ENCODE measurements at places on chromosomes 5 and 9.

DNA sequence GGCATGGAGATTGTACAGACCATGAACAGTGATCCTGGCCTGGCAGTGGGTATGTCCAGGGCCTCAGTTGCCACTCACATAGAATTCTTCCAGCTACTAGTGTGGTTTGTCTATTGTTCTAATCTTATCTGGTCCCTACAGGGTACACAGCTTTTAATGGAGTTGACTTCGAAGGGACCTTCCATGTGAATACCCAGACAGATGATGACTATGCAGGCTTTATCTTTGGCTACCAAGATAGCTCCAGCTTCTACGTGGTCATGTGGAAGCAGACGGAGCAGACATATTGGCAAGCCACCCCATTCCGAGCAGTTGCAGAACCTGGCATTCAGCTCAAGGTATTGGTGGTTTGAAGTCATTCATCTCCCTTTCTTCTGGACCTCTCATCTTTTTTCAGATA lies 43.8 kb downstream of the THBS4 start:
- no peak for DNase-seq

- DNase-seq: no peak
These were observed 21.8 kb upstream of the FKTN start for GRCh38 chr9:105535920-105536668.

DNA sequence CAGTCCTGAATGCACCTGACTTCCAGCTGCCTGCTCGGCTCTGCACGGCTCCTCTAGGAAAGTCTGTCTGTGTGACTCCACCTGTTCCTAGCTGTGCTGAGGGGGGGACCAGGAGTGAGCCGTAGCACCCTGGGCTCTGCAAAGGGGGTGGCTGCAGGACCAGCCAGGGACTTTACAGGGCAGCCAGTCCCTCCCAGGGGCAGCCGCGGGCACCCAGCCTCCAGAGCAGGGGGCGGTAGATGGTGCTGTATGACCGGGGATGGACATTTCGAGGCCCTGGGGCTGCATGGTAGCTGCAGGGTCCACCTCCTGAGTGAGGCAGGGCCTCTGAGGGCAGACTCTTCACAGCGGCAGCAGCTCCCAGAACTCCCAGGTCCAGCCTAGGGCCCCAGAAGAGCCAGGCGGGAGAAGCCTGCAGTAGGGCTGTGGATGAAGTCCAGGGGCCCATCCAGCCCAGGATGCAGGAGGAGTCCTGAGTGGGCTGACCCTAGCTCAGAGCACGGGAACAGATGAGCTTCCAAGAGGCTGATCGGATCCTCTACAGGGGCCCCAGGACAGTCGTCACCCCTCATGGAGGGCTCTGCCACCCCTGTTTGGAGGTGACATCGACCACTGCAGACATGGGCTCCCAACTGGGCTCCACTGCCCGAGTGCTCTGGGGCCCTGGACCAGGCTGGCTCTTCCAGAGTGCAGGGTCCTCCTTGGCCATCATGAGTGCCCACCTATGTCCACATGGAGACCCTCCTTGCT lies 105.4 kb downstream of the ZNF354C start:
- DNase-seq: no peak

DNA sequence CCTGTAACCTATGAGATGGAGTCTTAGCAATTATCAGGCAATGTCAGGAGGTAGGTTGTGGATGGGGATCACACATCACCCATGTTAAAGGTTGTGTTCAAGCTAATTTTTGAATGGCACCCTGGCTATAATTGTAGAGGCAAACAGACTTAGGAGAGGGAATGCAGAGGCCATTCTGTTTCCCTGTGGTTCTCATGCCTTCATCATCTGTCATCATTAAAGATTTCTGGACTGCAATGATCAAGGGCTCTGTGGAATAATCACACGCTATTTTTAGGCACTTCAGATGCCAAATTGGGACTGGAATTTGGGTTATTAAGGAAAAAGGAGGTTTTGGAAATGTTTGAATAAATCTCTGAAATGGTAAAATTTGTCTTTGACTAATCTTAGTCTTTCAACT lies 1065.4 kb downstream of the TAF11L14 start:
- no peak for DNase-seq

DNA sequence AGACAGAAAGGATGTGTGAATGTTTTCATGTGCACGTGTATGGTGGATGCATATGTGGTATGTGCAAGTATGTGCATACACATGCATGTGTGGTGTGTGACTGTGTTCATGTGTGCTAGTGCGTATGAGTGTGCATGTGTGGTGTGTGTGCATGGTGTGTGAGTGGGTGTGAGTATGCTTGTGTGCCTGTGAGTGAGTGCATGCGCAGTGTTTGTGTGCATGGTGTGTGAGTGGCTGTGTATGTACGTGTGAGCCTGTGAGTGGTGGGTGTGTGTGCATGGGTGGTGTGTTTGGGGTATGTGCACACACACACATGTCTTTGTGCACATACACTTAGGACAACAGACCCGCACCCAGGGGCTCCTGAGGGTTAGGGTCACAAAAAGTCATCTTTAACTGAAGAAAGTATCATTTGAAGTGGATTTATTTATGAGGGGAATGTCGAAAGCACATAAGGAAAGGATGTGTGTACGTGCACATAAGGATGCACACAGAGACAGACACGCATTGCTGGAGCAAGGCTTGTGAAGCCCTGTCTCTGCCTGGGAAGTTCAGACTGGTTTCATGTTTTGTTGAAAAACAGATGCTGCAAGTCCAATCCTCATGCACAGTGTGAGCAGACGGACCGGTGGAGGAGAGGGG lies 237.0 kb downstream of the SYK start:
- no peak for DNase-seq

GRCh38 chr5:36878392-36879082 lies 2.0 kb downstream of the NIPBL start:
- DNase-seq: no peak

DNA sequence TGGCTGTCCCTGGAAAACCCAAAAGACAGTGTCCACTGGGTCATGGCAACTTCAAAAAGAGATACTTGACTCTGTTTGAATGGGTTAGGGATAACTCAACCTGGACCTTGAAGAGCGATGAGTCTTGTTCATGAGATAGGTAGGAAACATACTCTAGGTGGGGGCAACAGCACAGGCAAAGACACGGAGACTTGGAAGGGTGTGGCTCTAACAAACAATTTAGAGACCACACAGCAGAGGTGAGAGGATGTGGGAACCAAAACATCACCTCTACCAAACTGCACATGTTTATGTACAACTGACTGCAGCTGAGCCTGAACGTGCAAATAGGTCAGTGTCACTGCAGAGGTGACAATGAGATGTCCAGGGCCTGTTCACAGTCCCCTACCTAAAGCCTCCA lies 247.7 kb upstream of the ADRA1B start:
- no peak for DNase-seq

DNA sequence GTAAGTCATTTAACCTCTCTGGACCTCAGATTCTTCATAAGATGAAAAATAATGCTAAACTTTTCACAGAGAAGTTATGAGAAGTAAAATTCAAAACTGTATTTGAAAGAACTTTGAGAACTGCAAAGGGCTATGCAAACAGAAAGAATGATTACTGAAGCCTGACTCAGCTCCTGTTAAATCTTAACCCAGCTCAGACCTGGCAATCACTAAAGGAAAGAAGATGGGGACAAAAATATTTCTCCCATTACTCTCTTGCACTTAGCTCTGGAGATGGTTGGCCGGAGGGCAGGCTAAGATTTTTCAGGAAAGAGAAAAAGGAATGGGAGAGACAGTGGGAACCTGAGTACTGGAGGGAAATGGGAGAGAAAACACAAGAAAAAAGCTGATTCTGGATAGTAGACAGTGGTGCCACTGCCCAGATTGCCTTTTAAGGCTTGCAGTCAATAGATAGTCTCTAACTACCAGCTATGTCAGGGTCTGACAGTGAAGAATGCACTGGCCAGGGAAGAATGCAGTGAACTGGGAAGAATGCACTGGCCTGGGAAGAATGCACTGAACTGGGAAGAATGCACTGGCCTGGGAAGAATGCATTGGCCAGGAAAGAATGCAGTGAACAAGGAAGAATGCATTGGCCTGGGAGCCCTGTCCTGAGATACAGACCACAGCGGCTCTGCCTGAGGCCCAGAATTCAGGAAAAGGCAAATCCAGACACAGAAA lies 25.2 kb upstream of the CEMIP2 start:
- DNase-seq: no peak

- no peak for DNase-seq
These were observed 69.8 kb downstream of the PTTG1 start for GRCh38 chr5:160491438-160491837.

- DNase-seq: no peak
These were observed 4.8 kb upstream of the NFIL3 start for GRCh38 chr9:91428436-91428835.

GRCh38 chr5:24073107-24073506 lies 565.7 kb downstream of the PRDM9 start:
- DNase-seq: no peak

- no peak for DNase-seq
These were observed 282.1 kb downstream of the RFX3 start for GRCh38 chr9:3243683-3244082.

- DNase-seq: no peak
These were observed at the start of gene PCDHB1 for GRCh38 chr5:141050622-141051520. TSS of gene PCDHB1 (plus strand) at chr5:141051374. CDS start at chr5:141051471, 97 bp downstream.

- DNase-seq: no peak
These were observed 70.0 kb downstream of the DMAC1 start for GRCh38 chr9:7729371-7730163.

- DNase-seq: no peak
These were observed 271.2 kb upstream of the IRX2 start for GRCh38 chr5:3022665-3023064.

GRCh38 chr9:90142580-90142979 lies 500.0 kb downstream of the DIRAS2 start:
- DNase-seq: peak; percentile 50

DNA sequence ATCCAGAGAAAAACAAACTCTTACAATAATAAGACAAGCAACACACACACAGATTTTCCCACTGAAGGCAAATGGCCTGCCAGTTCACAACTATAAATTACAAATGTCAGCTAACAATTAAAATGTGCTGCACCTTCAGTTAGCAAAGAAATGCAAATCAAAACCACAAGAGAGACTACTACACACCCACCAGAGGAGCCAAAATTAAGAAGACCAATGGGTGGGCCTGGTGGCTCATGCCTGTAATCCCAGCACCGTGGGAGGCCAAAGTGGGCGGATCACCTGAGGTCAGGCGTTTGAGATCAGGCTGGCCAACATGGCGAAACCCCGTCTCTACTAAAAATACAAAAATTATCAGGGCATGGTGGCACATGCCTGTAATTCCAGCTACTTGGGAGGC lies 15.1 kb upstream of the IPPK start:
- no peak for DNase-seq

DNA sequence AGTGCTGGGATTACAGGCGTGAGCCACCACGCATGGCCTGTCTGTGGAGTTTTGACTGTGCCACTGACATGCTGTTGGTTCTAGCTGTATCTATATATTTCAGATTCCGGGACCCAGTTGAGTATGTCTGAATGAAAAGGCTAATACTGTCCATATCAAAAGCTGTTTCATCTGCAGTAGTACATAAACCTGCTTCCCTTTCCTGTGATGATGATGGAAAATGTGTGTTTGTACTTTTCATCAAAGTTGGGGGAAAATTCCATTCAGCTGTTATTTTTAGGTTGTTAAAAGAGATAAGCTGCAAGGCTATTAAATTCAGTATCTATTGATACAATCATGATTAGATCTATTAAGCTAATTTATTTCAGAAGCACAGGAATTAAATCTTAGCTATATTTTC lies 237.6 kb upstream of the ADAMTSL1 start:
- no peak for DNase-seq

- no peak for DNase-seq
These were observed 136.8 kb downstream of the TLE4 start for GRCh38 chr9:79708541-79708940.

DNA sequence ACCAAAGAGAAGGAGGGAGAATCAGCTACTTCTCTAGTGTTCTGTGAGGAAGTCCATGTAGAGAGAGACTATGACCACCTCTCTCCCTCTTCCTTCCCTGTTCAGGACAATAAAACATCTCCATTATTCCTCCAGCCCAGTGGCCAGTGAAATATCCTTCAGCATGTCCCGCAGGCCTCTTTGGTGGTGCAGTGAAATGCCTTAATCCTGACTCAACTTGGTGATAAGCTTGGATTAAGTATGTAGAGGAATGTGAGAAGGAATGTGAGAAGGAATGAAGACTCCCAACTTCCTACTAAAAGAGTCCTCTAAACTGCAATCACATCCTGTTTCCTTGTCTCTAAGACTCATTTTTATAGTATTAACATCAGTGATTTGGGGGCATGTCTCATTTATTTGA lies 167.3 kb downstream of the TRPM3 start:
- DNase-seq: no peak

DNA sequence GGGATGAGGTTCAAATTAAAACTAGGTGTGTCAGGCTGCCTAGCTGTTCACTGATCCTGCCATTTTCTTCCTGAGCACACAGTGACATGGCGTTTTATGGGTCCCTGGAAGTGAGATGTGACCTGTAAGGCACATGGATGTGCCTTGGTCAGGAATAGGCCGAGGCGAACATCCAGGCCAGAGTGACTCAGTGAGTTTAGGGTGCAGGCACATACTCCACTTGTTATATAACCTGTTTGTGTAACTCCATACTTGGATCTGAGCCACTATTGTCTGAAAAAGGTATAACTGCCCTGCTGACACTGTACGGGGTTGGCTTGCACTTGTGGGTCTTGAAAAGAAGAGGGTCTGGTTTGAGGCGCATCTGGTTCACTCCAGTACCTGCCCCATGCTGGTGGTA lies 150.1 kb upstream of the ADAMTS16 start:
- DNase-seq: no peak

DNA sequence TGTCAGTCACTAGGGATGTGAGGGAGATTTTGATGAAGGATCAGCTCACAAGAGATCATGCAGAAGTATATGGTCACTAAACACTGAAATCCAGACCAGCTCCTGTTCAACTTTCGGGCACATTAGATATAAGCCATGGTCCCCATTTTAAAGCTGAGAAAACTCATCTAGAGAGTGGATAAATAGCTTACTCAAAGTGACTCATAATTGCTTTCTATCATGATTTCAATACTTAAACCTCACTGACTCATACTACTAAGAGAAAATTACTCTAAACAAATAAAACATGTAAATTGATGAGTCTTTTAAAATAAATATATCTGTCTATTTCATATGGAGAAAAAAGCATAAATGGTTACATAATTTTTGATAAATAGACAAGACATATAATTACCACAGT lies 567.7 kb downstream of the TLR4 start:
- DNase-seq: no peak

DNA sequence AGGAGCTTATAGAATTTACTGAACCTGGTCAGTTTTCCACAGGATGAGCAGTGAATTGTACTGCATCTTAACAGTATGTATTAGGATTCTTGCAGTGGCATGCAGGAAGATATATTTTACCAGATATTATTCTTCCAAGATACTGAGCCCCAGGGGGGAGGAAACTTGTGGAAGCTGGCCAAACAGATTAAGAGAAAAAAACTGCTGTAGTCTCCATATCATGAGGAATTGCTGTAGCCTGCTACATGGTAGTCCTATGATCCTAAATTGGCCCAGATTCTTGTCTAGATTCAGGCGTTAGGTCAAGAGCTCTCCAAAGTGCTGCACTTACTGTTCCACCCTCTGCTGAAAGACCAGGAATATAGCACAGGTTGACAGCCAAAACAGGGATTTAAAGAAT lies 275.5 kb upstream of the TAS2R1 start:
- DNase-seq: no peak

All from activated T-cell treated with anti-CD3 and anti-CD28 coated beads, Interleukin-2, amount 50 U/mL, for 4 hours (primary cell).